GM19239 (cell line): ENCODE measurements at places on chromosomes 11 and 22.

GRCh38 chr11:84865791-84866535, 761.2 kb downstream of the DLG2 start:
- no peak for DNase-seq

DNA sequence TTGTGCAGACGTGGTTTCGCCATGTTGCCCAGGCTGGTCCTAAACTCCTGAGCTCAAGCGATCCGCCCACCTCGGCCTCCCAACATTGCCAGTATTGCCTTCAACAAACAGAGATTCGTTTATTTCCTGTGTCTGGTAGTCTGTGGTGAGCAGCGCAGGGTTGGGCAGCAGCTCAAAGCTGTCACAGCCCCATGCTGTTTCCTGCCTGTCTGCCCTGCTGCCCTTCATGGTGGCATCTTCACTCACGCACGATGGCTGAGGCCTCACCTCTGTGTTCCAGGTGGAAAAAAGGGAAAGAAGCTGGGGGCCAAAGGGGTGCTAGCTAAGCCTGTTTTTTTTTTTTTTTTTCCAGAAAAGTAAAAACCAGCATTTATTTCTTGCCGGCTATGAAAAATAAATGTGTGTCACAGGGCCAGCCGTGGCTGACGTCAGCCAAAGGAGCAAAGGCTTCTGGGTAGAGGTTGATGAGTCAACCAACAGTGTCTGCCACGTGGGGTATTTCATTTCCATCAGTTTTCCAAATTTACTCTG, 28.8 kb downstream of the TBC1D22A start:
- DNase-seq, result peak; percentile 77

- no peak for DNase-seq
These were observed 3.8 kb downstream of the YAP1 start for GRCh38 chr11:102114032-102114431.

GRCh38 chr11:125768336-125769046, 10.1 kb downstream of the PATE2 start:
- DNase-seq, result no peak

- no peak for DNase-seq
These were observed 48.1 kb upstream of the GRAMD1B start for GRCh38 chr11:123381817-123382554.

- DNase-seq, result no peak
These were observed 166.0 kb downstream of the TENM4 start for GRCh38 chr11:79274636-79275331.

GRCh38 chr22:23103199-23103954, 33.1 kb downstream of the GNAZ start:
- DNase-seq, result no peak

- DNase-seq, result no peak
These were observed 8.0 kb upstream of the CSRP3 start for GRCh38 chr11:19209617-19210370.

GRCh38 chr11:103963648-103964047, 72.8 kb upstream of the DDI1 start:
- DNase-seq, result no peak

GRCh38 chr11:22634897-22635629, 9.4 kb upstream of the FANCF start:
- no peak for DNase-seq

DNA sequence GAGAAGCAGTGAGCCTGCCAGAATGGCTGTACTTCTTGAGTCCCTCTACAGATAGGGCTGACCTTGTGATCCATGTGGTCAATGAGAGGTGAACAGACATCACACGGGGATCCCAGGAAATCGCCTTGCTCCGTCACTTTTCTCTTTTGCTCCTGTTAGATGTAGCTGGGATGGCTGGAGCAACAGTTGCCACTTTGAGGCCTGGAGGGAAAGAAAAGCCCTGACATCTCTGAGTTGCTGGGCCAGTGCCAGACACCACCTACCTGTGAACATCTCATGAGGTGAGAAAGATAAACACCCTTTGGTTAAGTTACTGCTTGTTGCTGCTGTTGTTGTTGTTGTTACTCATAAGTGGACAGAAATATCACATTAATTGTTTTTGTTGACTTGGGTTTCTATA, 840.3 kb downstream of the TBC1D22A start:
- DNase-seq, result no peak
